ENCODE measurements at places on chromosomes 5 and 9.

- DNase-seq: no peak
Observed at GRCh38 chr5:171166766-171167165, 142.3 kb upstream of the TLX3 start.

GRCh38 chr9:5515261-5515650 is 4.9 kb downstream of the PDCD1LG2 start:
- no peak for DNase-seq

- DNase-seq: no peak
Observed at GRCh38 chr9:96758845-96759673, 18.8 kb downstream of the ZNF510 start.

- DNase-seq: no peak
Observed at GRCh38 chr9:28264368-28264767, 691.1 kb upstream of the C9orf72 start.

DNA sequence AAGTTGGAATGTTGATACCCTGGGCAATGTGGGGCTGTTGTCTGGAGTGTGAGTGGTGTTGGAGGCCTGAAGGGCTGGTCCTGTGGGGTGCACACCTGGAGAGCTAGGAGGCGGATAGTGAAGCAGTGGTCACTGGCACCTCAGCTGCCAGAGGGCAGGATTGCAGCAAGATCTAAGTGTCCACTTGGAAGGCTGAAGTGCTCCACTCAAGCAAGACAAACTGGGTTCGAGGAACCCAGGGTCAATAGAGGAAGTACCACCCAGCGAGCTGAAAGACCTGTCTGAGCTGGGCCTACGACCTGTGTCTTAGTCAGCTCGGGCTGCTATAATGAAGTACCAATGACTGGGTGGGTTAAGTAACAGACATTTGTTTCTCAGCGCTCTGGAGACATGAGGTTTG is 39.7 kb upstream of the TJP2 start:
- no peak for DNase-seq

DNA sequence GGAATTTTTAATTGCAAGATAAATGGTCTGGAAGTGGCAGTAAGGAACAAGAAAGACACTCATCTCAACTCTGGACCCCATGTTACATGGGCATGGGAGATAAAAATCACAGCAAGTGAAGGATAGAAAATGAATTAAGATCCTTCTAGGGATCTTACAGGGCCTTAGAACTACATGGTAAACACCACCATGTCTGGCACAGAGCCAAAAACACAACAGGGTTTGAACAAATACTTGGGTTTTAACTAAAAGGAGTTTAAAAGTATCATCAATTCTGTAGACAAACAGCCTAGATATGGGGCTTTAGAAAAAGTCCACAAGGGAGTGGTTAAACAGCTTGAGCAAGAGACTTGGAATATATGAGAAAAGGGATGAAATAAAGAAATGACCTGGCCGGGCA is 366.4 kb downstream of the ARL15 start:
- no peak for DNase-seq

GRCh38 chr9:134895908-134896833 is 15.6 kb downstream of the FCN2 start:
- DNase-seq: peak; percentile 74

GRCh38 chr9:122232796-122233306 is 4.1 kb upstream of the LHX6 start:
- no peak for DNase-seq

GRCh38 chr5:94893412-94894135 is 275.1 kb downstream of the SLF1 start:
- no peak for DNase-seq

DNA sequence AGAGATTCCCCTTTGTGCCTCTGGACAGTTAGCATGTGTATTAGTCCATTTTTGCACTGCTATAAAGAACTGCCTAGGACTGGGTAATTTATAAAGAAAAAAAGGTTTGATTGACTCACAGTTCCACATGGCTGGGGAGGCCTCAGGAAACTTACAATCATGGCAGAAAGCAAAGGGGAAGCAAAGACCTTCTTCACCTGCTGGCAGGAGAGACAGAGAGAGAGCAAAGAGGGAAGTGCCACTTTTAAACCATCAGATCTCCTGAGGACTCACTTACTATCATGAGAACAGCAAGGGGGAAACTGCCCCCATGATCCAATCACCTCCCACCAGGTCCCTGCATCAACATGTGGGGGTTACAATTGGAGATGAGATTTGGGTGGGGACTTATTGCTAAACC is 6.0 kb downstream of the CFAP90 start:
- no peak for DNase-seq

- DNase-seq: no peak
Observed at GRCh38 chr9:127758843-127759242, 19.6 kb downstream of the SH2D3C start.

DNA sequence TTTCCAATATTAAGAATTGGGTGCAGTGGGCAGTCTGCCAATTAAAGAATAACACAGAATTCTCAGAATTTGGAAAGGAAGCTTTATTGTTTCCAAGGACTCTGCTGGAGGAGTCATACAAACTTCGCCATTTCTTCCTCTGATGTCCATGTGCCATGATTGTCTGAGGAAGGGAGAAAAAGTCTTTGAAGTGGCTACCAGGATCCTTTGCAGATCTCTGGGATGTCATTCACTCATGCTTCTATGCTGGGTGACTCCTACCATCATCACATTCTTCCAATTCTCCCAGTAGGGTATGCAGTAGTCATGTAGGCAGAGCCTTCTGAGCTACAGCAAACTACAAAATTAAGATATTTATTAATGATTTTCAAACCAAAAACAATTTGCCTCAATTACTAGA is 3.2 kb upstream of the SMAD5 start:
- DNase-seq: no peak

DNA sequence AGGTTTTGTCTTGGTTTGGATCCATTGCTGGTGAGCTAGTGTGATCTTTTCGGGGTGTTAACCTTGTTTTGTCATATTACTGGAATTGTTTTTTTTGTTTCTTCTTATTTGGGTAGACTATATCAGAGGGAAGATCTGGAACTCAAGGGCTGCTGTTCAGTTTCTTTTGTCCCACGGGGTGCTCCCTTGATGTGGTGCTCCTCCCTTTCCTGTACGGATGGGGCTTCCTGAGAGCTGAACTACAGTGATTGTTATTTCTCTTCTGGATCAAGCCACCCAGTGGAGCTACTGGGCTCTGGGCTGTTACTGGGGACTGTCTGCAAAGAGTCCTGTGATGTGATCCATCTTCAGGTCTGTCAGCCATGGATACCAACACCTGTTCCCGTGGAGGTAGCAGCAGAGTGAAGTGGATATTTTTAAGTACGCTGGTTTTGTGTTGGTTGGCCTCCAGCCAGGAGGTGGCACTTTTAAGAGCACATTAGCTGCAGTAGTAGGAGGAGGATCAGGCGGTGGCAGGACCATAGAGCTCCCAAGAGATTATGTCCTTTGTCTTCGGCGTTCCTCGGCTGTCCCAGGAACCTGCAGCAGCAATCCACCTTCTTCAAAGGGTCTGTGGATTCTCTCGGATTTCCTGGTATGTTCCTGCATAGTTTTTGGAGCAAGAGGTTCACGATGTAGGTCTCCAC is 27.2 kb downstream of the SCAMP1 start:
- DNase-seq: no peak

Data from LNCaP clone FGC (cell line).